SK-N-SH (cell line): ENCODE measurements at places on chromosomes 4 and X. TPM values are rescaled to one million over a fixed set of nuclear protein-coding genes. Genes with fewer than 3 reads are reported as not detected.
A peak's percentile ranks its signal among the peaks of the same experiment; 100 is the strongest.

AKAP17A gene
- 38.7 and 43.8 TPM in 2 replicates for polyA plus RNA-seq

- no peak for DNase-seq
Measured at GRCh38 chrX:54496517-54496852, 451 bp upstream of the FGD1 start.

GRCh38 chr4:89152972-89153371 lies 41.6 kb downstream of the TIGD2 start:
- DNase-seq, result no peak

- DNase-seq, result no peak
Measured at GRCh38 chrX:117996408-117996807, 120.2 kb downstream of the KLHL13 start.

DNA sequence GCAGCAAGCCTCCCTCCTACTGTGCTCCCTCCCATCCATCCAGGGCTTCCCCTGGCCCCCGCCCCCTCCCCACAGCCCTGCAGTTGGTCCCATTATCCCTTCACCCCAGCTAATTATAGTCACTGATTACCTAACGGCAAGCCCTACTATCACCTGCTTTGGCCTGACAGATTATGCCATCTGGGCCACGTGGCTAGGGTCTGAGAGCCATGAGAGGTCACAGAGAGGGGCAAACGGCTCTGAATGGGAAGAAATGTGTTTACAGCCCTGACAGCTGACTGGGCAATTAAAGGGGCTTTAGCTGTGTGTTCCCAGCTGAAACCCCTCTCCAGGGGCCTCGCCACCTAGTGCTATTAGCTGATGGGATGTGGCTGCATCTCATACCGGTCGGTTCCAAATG lies 134.4 kb upstream of the CPEB2 start:
- DNase-seq, result no peak

STARD8 gene
- polyA plus RNA-seq, result 2.6 TPM in 2 replicates

DNA sequence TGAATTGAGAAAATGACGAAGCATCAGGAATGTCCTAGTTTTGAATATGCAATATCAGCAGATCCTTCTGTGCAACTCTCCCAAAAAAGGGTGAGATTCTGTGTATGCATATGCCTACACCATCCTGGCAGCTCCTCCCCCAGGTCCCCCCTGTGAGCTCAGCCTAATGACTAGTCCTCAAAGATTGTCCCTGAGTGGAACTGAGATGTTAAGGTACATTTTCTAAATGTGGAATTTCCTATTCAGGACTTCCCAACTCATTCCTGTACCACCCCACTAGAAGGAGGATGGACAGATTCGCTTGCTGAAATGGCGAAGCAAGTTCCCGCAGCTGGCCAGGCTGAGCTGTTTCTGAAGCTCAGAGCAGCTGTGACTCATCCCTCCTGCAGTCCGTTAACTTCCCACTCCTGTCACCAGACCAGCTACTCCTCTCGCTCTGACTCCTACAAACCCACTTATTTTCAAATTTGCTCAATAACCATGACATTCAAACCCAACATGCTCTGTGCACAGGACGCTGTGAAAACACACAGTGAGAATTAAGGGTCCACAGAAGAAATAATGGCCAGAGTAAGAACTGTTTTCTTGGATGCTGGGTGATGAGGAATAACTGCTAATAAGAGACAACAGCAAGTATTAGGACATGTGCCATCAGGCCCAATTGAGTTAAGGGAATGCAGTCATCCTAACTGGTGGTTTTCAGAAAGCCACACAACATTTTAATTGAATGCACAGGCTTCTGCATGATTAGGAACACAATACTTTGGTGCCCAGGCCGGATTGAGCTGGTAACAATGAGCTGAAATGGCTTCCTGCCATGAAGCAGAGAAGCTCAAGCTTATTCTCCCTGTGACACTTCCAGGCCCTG lies 40.0 kb upstream of the IRF2 start:
- DNase-seq, result peak; percentile 35
